ENCODE measurements at places on chromosomes 1 and 21.
A peak's percentile ranks its signal among the peaks of the same experiment; 100 is the strongest.

GRCh38 chr1:69569175-69569541, 1.4 kb downstream of the LRRC7 start:
- no peak for DNase-seq

DNA sequence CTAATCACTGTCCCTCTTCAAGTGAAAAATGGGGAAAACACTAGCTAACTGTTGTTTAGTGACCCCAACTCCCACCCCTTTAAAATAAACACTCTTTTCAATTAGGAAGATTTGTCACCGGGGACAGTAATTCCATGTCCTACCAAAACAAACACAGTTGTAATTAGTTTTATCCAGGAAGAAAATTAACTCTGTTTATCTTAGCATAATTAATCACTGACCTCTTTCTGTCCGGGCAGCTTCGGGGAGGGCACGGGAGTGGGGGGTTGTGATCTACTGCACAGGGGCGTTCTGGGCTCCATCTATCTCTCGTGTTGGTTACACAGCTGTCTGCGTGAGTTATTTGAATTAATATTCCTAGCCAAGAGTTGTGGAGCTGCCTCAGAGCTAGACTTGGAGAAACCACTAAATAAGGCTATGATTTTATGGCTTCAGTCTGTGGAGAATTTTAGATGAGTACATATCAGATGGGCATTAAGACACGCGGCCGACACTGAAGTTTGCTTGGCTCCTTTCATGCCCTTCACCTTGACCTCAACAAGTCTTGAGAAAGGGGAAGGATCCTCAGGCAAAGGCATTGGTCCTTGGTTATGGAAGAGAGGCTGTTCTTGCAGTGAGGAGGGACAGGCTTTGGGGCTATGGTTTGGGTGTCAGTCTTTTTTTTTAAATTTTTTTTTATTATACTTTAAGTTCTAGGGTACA, 102.0 kb upstream of the TRABD2B start:
- DNase-seq, result no peak

DNA sequence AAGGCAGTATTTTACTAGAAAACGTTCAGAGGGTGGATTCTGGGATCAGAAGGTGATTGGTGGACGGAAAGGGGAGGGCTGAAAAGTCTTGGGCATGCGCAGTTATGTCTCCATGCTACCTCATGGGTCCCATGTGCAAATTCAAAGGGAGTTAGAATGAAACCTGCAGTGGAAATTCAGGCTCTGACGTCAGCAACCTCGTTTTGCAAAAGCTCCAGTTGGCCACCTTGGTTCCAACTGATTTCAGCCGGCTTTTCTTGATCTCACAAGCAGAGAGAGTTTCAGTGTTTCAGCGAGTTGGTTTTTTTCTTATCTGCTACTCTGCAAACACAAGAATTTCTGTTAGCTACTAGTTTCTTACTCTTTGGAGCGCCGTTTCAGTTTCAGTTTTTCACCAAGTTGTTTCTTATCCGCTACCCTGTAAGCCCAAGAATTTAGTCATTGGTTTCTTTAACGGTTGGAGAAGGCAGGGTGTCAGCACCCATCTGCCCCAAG, 69.8 kb upstream of the PGBD5 start:
- DNase-seq, result no peak

DNA sequence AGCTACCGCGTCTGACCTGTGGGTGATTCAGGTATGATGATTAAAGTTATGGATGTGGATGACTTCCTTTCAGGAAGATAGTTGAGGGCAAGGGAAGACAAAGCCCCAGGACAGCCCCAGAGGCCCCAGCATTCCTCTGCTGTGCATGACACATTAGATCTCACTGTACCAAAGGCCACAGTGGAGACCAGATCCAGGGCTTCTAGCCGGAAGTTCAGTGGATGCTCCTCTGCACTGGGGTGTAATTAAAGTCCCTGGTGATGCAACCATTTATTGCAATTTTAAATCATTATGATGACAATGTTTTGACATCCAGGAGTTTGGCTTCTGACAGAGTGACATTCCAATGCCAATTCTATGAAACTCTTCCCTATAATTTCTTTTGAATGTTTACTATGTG, 5.0 kb downstream of the C4BPA start:
- no peak for DNase-seq

GRCh38 chr1:7224644-7225043, 439.4 kb downstream of the CAMTA1 start:
- no peak for DNase-seq

- no peak for DNase-seq
Measured at GRCh38 chr1:241479294-241479693, 40.3 kb downstream of the FH start.

DNA sequence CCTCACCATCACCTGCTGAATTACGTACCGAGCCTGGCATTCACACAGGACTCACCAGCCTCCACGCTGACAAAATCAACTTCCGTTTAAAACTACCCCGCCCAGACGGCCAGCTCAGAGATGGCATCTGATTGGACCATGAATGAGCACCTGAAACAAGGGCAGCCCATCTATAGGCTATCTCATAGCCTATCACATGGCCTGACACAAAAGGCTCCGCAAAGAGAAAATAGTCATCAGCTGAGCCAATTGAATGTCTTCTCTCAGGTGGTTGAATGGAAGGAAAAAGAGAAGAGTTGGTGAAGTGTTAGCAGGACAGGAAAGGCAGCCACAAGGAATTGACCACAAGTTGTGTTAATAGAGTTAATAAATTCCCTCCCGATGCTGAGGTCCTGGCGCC, 50.6 kb upstream of the ZC3H12A start:
- DNase-seq, result no peak

- DNase-seq, result peak; percentile 73
Measured at GRCh38 chr1:41500781-41501518, 16.5 kb upstream of the EDN2 start.

GRCh38 chr1:60173729-60174505, 100.3 kb upstream of the C1orf87 start:
- no peak for DNase-seq

GRCh38 chr1:105204836-105205371, 1455.2 kb downstream of the AMY1C start:
- DNase-seq, result no peak

GRCh38 chr1:187744665-187745064, 915.9 kb downstream of the PLA2G4A start:
- DNase-seq, result no peak

DNA sequence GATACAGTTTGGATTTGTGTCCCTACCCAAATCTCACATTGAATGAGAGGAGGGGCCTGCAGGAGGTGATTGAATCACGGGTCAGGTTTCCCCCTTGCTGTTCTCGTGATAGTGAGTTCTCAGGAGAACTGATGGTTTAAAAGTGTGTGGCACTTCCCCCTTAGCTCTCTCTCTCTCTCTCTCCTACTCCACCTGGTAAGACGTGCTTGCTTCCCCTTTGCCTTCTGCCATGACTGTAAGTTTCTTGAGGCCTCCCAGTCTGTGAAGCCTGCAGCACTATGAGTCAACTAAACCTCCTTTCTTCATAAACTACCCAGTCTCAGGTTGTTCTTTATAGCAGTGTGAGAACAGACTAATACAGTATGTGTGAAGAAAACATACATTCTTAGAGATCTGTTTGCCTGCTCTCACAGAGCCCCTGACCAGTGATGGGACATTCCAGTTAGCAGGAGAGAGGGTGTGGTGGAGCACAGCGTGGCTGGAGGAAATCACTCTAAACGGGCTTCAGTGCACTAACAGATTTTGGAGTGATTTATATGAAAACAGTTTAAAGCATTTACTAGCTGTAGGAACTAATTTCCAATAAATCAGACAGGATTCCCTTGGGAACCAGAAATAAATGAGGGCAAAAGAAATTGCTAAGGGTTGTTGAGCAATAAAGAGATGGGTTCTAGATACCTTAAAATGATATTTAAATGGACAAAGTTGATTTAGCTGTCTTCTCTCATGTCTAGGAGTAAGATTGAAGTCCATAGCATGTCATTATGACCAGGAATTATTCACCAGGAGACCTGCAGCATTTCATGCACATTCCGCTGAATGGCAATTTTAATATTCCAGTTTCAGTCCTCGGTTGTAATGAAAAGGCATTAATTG, 411.0 kb downstream of the CAMTA1 start:
- DNase-seq, result no peak

DNA sequence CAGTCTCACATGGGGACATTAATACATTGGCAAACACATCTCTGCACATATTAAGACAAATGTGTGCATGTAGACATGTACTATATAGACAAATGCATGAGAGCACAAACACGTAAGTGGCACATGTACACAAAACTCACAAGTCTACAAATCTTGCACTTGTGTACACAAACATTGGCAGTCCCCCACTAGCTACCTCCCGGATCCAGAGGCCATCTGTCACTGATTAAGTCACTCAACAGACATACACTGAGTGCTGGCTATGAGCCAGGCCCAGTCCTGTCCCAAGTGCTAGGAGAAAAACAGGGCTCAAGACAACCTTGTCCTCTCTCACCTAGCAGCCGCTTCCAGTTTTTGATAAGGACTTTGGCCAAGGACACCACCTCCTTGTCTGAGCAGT, 7.0 kb downstream of the TCEA3 start:
- DNase-seq, result no peak

DNA sequence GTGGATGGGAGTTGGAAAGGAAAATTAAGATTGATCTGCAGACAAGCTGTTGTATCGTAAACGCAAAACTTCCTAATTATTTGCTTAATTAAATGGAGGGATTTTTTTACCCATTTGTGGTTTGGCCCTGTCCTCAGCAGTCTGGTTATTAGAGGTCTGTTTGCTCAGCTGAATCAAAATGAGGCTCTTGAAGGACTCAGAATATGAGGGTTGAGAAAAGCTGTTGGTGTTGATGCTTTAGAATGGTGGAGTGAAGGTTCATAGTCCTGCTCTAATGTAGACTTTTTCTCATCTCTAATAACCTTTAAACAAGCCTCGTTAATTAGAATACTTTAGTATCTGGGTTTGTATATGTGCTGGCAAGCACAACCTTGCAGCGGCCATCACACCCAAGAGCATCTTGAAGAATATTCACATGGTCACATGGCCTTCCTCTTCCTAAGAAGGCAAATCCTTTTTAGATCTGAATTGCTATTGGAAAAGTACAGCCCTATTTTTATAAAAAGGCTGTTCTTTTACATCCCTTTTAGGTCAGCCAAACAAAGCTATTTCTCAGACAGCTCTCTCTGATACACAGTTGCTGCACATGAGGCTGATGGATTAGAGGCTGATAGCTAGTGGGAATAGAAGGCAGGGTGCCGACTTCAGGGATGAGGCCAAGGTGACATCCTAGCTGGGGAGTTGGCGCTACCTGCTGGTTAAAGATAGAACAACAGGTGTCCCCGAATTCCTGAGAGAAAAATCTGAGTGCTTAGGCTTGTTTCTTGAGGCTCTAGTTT, 53.8 kb downstream of the MACF1 start:
- DNase-seq, result peak; percentile 81

DNA sequence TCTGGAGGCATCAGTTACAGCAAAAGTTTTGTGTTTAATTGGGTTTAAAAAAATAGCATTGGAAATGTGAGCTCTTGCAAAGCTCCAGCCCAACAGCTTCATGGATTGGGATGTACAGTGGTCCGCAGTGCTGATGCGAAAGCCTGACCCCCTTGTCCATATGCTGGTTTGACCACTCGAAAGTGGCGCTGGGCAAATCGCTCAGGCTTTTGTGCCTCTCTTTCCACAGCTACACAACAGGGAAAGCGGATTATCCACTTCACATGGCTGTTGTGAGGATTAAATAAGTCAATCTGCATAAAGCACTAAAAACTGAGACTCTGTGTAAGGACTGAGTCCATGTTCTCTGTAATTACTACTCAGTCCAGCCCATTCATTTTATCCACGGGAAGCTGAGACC, 57.2 kb downstream of the HUNK start:
- DNase-seq, result no peak

- no peak for DNase-seq
Measured at GRCh38 chr1:17440827-17441168, 1.3 kb upstream of the RCC2 start.

DNA sequence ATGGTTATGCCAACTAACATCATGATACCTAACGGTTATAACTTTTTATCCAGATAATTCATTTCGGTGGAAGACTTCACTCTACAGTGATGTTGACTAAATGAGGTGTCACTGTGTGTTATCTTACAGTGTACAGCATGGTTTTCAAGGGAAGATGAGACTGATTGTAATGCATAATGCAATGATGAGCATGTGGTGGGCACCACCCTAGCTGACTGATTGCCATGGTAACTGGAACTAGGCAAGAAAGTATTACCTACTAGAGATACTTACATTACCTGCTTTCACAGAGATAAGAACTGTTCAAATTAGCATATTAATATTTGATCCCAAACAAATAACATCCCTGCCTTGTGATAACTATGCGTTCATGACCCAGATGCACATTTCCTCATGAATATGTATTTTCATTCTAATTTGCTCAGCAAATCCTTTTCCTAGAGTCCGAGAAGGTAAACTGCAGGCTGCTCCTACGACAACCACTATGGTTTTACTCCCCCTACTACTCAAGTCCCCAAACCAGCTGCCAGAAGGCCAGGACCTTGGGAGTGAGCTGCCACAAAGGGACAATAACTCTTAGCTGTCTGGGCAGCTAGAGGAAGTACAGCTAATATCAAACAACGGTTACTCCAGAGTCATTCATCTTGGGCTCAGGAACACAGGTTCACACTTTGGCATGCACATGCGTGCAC, 29.2 kb downstream of the TRABD2B start:
- DNase-seq, result no peak

GRCh38 chr1:160743266-160743665, 4.2 kb downstream of the SLAMF7 start:
- no peak for DNase-seq
